ENCODE measurements at places on chromosomes 11 and 22.

- no peak for DNase-seq
Observed at GRCh38 chr11:83520849-83521248, 234.7 kb upstream of the CCDC90B start.

- no peak for DNase-seq
Observed at GRCh38 chr22:27397954-27398342, 403.6 kb downstream of the MN1 start.

DNA sequence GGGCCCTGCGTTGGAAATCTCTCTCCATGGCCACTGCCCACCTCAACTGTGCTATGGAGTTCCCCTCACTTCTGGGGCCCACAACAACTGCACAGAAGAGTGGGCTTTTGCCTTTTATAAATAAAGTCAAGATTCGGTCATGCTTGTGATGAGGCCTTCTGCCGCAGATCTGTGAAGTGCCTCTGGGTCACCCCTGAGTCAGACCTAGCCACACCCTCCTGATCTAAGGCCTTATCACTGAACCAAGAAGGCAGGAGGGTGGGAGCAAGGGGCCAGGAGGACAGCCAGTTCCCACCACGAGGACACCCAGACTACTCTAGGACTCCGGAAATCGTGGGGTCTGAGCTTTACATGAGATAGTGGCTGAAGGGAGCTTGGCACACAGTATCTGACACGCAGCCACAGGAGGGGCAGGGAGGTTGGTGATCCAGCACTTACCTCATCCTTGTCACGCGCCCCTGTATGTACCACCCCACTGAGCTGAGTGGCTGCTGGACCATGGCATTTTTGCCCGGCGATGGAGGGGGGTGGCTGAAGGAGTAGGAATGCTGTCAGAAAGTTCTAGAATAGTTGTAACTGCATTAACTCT is 115.7 kb downstream of the ABTB2 start:
- no peak for DNase-seq

DNA sequence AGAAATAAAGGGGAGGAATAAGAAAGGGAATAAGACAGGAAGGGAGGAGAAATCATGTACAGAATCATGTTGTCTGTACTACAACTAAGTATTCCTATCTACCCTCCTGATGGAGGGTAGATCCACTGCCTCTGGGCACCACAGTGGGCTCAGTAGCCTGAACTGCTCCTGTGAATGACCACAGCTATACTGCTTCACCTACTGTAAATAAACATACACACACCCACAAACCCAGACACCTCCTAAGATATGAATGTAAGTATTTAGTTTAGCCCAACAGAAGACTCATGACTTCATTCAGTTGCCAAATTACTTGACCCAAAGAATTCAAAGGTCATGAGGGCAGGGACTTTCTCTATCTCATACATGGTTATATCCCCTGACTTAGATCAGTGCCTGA is 177.3 kb upstream of the C11orf58 start:
- no peak for DNase-seq

DNA sequence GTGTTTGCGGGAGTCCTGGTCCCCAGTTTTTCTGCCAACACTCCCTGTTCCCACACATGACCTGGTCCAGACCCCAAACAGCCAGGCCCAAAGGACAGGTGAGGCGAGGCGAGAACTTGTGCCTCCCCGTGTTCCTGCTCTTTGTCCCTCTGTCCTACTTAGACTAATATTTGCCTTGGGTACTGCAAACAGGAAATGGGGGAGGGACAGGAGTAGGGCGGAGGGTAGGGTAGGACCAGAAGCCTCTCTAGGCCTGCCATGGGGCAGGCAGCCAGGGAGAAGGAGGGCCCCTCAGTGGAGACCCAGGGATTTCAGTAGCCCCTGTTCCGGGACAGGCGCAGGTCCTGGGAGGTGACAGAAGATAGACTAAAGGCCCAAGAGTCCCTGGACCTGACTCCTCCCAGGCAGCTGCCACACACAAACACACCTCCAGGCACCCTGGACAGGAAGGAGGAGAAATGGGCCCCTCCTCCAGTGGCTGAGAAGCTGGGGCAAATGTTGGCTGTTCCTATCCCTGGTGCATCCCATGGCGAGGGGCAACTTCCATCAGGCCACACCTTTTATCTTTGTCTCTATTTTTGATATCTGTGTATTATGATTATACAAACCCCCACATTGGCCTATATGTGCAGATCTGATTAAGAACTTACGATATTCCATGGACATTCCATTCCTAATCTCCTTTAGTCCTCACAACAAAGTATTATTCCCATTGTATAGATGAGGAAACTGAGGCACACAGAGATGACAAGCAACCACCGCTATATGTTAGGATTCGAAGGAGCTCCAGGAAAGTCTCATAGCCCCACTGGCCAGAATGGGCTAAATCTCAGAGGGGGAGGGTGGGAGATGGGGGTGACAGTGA is 626 bp upstream of the F2 start:
- no peak for DNase-seq

GRCh38 chr11:15114501-15115475 is at the start of gene INSC:
Gene INSC, plus strand, starts transcription at chr11:15114923. Its CDS starts 34,252 bp downstream, at chr11:15149175.
- no peak for DNase-seq

- DNase-seq, result no peak
Observed at GRCh38 chr11:34036456-34036855, 15.1 kb upstream of the CAPRIN1 start.

DNA sequence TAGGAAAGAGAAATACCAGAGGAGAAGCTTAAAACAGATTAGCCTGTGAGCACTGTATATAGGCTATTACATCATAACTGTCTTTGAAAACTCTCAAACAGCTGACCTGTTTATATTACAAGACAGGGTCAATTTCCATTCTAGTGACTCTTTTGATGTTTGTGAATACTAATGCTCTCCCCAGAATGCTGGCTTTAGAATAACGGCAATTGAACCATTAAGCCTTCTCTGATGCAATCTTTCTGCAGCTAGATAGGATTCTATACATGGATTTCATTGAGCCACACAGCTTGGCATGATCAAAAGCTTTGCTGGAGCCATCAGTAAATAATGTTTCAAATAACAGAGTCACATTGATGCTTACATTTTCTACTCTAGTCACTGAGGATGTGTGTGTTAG is 122.7 kb upstream of the FAT3 start:
- no peak for DNase-seq

DNA sequence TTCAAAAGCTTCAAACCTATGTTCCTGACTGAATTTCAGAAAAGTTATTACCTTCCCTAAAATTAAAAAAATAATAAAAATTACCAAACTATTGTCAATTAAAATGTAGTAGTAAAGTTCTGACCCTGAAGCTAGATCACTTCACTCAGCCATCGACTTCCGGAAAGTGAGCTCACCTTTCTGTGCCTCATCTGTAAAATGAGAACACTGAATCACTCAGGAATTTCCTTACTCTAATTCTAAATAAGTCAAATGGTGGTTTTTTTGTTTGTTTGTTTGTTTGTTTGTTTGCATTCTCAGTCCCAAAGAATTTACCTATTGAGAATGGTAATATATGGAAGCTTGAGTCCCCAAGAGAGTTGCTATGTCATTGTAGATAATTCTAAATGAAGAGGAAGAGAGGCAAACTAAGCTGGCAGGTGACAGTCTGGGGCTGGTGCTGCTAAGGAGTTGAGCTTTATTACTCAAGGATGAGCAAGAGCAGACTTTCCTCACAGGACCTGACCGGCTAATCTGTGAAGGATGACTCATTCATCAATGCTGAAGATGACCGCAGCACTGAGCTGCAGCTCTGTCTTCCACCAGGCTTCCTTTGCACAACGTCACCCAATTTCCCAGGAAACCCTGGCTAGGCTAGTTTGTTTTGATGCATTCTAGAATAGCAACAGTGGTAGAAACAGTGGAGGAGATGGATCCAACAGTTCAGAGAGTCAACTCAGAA is 248.8 kb downstream of the RAB38 start:
- DNase-seq, result no peak

DNA sequence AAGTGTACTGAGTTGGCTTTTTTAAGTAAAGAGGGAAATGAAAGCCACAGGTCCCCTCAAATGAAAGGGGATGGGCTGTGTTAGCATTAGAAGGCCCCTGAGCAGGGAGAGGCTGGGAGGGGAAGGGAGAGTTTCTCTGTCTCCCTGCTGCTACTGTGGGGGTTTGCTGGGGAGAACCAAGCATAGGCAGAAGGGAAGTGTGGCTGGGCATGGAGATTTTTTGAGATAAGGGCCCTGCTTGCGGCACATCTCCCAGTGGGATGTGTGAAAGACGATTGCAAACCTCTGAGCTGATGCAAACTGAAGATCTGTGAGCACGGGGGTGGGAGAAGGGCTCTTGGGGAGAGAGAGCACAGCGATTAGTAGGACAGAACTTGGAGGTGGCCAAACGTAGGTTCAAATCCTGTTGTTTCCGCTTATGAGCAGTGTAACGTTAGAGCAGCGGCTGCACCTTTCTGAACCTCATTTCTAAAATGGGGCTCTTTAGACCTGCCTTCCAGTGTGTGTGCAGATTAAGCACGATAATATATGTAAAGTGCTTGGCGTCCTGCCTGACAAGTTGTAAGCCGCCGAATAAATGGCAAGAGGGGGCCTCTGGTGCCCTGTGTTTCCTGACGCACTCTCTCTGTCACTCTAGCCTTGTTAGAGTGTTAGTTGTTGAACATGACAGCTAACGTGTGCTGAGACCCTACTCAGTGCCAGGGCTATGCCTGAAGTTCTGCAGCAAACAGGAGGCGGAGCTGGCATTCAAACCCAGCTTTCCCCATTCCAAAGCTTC is 122.3 kb downstream of the GRIK4 start:
- no peak for DNase-seq

GRCh38 chr11:4482445-4482844 is at the start of gene OR52K1:
Gene OR52K1, plus strand, starts transcription at chr11:4482646. Its CDS starts 6,255 bp downstream, at chr11:4488901.
- no peak for DNase-seq

- DNase-seq, result no peak
Observed at GRCh38 chr11:126544108-126545056, 188.9 kb downstream of the ST3GAL4 start.

GRCh38 chr11:100010393-100010792 is 676.7 kb upstream of the ARHGAP42 start:
- DNase-seq, result no peak

DNA sequence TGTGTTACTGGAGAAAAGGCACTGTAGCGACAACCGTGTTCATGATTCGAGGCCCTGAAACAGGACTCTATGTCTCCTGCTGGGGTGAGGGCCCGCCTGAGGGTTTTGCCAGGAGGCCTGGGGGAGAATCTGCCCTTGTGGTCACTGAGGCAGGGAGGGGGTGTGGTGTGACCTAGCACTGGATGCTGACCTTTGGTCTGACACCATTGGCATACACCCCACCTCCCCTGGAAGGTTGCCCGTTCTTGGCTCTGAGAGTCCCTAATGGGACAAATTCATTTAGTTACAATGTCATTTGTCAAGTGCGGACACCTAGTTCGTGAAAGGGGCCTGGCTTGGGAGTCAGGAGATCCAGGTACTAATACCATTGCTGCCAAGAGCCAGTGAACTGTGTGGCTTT is 29.0 kb downstream of the NECTIN1 start:
- no peak for DNase-seq

- DNase-seq, result no peak
Observed at GRCh38 chr11:32939046-32939445, 46.4 kb downstream of the QSER1 start.

DNA sequence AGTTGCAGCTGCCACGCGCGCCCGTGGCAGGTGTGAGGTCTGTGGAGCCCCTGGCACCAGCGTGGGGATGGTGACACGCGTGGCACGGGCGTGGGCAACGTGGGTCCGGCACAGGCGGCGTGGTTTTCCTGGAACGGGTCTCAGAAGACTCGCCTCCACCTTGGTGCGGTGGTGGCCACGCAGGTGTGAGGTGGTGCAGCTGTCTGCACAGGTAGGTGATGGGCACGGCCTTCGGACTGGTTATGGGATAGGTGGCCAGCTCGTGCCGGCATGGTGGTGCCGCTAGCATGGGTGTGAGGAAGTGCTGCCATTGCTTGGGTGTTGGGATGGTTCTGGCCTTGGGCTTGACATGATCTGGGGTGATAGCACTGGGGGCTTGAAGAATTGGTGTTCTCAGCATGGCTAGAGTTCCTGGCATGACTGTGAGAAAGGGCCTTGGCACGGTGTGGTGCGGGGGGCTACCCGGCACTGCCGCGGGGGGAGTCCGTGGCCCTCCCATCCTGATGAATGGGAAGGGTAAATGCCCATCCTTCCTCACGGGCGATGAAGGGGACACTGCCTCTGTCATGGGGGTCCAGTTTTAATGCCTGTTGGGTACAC is 531 bp downstream of the DAGLA start:
- DNase-seq, result no peak

DNA sequence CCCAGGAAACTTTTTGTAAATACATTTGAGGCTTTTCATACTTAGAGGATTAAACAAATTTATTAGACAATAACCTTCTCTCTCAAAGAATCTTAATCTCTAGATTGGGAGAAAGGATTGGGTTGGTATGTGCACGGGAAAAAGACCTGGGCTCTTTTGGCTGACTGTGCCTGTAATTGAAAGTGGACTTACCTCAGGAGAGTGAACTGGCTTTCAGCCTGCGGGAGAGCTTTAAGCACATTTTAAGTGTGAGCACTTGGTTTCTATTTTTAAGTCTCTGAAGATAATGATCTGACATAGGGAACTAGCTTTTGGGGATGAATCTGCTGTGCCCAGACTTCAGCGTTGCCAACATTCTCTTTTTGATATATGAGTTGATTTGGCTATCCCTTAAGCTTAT is 35.8 kb downstream of the UVRAG start:
- DNase-seq, result no peak

DNA sequence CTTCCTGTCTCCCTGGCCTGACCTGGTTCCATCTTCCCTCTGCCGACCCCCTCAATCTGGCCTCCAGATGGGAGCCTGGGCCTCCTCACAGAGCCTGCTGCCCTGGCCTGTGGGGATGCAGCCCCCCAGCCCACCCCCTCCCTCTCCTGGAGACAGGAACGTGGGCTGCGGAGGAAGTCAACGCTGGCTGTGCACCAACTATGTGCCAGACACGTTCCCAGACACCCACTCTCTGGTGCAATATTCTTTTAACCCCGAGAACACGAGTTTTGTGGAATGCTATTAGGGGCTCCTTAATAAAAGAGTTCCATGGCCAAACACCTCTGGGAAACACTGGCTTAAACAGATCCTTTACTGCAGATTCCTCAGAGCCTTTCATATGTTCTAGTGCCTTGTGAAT is 15.9 kb downstream of the WNT11 start:
- DNase-seq, result no peak

DNA sequence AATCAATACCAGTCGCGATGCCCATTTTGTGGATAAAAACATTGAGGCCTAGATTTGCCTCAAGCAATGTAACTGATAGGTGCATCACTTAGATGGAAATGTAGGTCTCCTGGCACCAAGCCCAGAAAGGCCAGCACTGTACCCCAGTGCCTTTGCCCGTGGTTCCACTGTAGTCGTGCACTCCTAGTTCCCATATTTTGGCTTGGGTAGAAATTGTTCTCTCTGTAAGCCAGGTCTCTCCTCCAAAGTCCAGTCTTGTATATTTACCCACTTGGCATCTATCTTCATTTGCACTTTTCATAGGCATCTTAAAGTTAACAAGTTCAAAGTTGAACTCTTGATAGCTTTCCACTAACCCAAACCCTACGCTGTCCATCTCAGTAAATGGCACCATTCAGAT is 41.6 kb upstream of the DMC1 start:
- no peak for DNase-seq

GRCh38 chr11:95586661-95587060 is 202.9 kb downstream of the FAM76B start:
- DNase-seq, result no peak

- DNase-seq, result no peak
Observed at GRCh38 chr22:22800716-22801115, 86.9 kb upstream of the IGLL5 start.

GRCh38 chr22:32073823-32074380 is 30.8 kb downstream of the SLC5A1 start:
- DNase-seq, result no peak
